ENCODE measurements at places on chromosomes 3 and 15.

DNA sequence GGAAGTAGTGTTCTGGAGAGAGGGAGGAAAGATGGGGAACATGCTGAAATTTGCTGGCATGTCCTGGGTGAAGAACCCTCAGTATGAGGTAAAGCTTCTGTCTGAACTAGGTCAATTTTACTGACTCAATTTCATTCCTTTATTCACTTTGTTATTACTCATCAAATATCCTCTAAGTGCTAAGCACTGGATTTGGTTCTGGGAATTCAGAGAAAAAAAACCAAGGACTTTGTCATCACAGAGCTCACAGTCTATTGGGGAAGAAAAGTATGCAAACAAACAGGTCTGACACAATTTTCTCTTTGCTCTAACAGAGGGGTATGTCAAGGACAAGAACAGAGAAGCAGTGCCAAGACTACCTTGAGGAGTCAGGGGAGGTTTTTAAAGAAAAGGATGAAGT, 68.0 kb downstream of the TFG start:
- no peak for DNase-seq

GRCh38 chr3:56787784-56788256, 13.9 kb downstream of the ARHGEF3 start:
- no peak for DNase-seq

DNA sequence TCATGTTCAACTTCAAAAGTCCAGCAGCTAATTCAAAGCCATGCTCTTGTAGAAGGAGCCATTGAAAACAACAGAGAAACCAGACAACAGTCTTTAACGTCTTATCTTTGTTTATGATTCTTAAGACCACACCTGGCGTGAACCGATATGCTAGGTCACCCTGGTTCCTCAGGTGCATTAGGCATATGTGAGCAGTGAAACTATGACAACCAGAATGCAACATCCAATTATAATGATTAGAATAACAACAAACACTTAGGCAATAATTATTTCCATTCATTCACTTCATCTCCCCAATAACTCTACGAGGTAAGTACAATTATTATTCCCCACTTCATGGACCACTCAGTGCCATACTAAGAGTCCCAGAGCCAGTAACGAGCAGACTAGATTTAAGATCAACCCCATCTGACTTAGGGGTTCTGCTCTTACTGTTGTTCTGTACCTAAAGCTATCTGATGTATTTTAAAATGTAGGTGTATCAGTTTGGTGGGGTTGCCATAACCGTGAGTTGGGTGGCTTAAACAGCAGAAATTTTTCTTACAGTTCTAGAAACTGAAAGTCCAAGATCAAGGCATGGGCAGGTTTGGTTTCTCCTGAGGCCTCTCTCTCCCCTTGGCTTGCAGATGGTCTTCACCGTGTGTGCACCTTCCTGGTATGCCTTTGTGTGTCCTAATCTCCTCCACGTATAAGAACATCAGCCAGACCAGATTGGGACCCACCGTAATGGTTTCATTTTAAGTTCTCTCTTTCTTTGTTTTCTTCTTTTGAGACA, 997.8 kb upstream of the CFAP20DC start:
- no peak for DNase-seq

- DNase-seq, result no peak
Measured at GRCh38 chr3:128551867-128552266, 58.9 kb upstream of the GATA2 start.

GRCh38 chr15:60442763-60443162, 36.2 kb downstream of the ICE2 start:
- DNase-seq, result no peak

DNA sequence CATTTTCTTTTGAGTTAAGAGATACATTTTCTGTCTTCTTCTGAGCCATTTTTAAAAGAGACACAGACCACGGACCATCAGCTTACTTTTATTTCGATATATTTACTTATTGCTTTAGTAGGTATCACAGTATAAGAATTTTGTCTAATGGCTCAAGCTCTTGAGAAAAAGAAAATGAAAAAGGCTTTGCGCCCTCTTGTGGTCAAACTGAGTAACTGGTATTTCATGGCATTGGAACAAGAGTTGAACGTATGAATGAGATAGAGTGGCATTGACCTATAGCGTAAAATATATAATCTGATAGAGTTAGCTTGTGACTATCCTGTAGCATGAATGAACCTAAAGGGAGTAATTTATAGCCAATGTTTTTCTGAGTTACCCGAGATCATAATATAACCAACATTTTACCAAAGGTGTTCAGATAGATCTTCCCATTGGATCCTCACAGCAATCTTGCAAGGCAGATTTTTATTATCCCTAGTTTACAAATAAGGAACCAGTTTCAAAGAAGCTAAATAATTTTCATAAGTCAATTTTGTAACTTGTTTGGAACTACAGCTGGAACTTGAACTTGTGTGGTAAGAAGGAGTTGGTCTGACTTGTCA, 154.6 kb downstream of the POLR2M start:
- DNase-seq, result peak; percentile 52

- DNase-seq, result no peak
Measured at GRCh38 chr3:164222197-164222596, 856.1 kb downstream of the SI start.

GRCh38 chr3:186107215-186108105, 1.4 kb downstream of the ETV5 start:
- no peak for DNase-seq

DNA sequence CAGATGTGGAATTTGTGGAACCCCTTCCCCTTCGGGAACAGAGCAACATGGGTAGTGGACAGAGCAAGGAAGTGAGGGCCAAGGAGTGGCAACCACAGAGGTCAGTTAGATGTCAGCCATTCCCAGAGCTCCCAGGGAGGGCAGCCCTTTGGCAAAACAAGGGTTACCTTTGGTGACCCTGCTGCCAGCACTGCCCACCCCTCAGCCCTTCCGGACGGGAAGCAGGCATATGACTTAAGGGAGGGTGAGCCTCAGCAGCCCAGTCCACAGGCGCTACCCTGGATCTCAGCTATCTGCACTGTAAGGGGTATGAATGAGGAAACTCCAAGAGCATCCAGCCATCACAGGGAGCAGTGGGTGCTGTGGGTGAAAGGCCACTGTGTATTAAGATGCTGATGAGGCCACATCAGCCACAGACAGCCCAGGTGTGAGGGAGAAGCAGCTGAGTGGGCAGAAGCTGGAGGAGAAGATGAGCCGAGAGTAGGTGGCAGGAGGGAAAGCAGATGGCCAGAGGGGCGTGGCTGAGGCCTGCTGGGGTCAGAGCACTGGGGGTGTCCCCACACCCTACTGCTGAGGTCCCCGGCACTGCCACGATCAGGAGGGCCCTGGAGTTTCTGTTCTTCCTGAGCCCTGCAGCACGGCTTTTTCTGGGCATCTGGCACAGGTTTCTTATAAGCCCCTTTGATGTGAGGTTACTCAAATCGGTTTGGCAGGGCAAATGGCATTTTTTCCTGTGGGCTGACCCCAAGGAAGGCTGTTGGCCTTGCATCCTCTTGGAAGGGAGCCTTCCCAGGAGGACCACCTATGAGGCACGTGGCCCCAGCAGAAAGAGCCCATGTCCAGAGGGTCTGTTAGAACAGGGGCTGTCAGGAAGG, 6.2 kb downstream of the PLA2G4D start:
- no peak for DNase-seq

DNA sequence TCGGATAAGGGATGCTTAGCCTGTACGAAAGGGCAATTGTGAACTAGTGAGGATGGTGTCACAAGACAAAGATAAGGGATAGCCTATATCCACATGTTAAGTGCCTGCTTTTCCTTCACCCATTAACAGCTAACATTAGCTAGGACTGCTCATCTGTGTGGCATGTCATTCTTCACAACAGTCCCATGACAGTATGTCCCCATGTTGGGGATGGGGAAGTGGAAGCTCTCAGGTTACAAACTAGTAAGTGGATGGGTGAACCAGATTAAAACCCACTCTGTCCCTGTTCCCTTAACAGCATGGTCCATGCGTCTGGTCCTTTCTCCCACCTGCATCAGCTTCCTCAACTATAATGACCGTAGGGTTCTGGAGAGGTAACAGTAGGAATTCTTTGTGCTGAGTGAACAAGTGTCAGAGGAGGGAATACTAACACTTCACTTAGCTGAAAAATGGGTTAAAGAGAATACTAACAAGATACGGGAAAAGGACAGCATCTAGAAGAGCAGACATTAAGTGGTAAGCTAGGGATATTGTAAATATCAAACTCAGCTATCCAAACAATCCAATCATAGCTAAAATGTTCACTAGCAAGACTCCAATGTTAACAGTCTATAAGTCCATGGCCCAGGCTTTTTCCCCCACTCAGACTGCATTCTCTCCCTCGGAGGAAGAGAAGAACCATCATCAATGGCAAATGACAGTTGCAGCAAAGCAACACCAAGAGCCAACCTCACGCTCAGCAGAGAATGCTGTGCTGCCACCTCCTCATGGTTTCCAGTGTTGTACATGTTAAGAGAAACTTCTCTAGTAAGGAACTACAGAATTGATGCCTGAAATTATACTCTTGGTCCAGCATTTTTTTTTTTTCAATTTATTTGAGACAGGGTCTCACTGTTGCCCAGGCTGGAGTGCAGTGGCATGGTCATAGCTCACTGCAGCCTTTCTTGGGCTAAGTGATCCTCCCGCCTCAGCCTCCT, 5.0 kb downstream of the RPLP1 start:
- DNase-seq, result no peak

DNA sequence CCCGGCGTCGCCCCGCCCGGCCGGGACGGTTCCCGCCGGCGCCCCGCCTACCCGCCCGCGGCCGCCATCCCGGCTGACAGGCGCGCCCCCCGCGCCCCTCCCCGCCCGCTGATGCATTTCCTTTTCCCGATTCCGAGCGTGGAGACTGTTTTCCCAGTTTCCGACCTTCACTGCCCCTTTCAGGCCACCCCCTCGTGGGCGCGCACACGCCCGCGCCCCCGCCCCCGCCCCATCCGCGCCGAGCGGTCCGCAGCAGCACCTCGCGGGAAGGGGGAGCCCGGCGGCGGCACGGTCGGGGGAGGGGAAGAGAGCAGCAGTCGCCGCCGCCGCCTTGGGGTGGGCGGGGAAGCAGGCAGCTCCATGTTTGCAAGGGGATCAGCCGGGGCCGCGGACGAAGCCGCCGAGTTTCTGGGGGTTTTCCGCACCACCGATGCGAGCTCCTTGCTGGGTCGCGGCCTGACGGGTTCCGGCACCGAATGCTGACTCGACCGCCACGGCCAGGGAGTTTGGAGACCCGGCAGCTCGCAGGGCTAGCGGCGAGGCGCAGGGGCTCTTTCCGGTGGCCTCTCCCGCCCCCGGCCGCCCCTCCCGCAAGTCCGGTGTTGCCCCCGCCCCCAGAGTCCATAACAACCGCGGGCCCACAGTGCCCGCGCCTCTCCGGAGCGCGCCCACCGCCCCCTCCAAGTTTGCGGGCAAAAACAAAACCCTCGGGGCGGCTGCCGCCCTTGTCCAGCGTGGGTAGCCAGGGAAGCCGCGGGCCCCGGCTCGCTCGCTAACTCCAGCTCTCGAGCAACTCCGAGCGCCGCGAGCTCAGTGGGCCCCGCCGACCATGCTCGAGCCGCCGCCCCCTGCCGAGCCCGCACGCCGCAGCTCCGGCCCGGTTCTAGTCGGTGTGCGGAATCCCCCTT, 3.2 kb upstream of the SIN3A start:
- DNase-seq, result peak; percentile 59

DNA sequence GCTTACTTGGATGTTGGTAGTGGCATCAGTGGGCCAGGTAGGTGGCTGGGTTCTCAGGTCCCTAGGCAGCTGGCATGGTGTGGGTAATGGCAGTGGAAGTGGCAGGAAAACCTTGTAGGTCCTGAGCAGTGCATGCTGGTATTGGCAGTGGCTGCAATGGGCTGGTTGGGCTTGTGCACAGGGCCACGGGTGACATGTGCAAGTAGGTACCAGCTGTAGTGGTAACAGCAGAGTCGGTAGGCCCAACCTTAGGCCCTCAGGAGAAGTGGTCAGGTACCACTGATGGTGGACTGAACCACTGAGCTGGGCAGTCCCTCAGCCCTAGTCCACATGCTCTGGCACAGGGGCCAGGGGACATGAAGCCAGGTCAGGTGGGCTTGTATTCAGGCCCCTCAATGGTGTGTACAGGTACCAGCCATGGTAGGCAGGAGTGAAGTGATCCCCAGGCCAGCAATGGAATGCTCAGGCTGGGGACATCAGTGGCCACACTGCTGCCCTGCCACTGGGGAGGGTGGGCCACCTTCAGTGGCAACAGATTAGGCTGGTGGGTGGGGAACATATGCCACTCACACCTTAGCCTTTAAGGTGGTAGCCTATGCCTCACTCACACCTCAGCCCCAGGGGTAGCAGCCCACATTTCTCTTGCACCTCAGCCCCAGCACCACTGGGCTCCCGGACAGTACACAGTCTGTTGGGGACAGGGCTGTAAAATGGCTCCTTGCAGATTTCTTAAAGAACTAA, 118.1 kb downstream of the LRRK1 start:
- no peak for DNase-seq

GRCh38 chr3:36482880-36483279, 102.6 kb downstream of the STAC start:
- DNase-seq, result no peak

DNA sequence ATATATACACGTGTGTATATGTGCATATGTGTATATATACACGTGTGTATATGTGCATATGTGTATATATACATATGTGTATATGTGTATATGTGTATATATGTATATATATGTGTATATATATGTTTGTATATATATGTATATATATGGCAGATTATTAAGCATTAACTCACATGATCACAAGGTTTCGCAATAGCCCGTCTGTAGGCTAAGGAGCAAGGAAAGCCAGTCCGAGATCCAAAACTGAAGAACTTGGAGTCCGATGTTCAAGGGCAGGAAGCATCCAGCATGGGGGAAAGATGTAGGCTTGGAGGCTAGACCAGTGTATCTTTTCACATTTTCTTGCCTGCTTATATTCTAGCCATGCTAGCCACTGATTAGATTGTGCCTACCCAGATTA, 23.7 kb downstream of the NAALADL2 start:
- no peak for DNase-seq

GRCh38 chr3:177351757-177352158, 154.5 kb upstream of the TBL1XR1 start:
- peak; percentile 35 for DNase-seq

DNA sequence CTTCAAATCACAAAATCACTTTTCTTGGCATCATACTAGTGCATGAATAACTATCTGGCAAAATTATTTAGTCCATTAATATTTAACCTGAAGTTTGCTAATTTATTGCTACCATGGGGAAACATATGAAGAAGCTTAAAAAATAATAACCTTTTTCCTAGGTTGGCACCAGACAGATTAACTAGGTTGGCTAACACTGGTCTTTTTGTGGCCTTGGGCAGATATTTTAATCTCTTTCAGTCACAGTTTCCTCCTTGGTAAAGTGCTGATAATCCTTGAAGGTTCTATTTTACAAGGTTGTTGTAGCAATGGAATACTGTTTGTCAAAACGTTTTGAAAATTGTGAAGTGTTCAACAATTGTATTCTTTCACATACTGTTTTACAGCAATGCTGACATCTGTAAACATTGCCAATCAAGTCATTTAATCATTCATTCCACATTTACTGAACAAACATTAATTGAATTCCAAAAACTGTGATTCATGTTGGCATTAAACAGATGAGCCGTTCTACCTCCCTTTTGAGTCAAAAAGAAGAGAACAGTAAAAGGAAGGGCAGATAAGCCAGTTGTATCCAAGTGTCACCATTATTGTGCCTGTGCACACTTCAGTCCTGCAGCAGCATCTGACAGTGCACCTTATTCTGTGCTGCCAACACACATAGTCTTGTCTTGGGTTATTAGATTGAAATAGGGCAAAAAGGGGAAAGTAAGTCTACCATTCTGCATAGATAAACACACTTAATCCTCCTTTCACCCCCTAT, 21.9 kb downstream of the EPHA6 start:
- DNase-seq, result no peak

- no peak for DNase-seq
Measured at GRCh38 chr3:147383617-147384016, 22.7 kb downstream of the ZIC4 start.

- DNase-seq, result no peak
Measured at GRCh38 chr3:171636666-171637065, 173.6 kb downstream of the PLD1 start.

Data from activated CD4-positive, alpha-beta T cell treated with anti-CD3 and anti-CD28 coated beads, Interleukin-2, amount 50 U/mL, for 24 hours (primary cell).